ENCODE measurements at places on chromosomes 3 and 15.

GRCh38 chr3:128709038-128709437 is 16.9 kb upstream of the RAB7A start:
- no peak for DNase-seq

GRCh38 chr3:57752307-57752706 is 3.8 kb upstream of the SLMAP start:
- DNase-seq, result no peak

- DNase-seq, result no peak
These were observed 745.9 kb downstream of the ZBBX start for GRCh38 chr3:166634091-166634746.

DNA sequence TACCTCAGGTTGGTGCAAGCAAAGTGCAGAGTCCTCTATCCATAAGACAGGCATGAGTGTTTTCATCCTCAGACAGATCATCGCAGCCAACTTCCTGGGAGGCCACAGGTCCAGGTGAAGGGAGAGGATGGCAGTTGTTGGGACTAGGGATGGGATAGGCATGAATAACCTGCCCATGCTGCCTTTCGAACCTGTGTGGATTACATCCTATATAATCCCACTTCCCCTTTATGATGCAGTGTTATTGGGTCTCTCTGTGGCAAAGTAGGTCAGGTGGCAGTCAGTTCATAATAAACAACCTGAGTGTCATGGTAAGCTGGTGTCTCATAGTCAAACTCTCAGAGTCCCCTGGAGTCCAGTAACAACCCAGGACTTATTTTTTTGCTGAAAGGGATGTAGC is 40.4 kb downstream of the CCR3 start:
- DNase-seq, result no peak

DNA sequence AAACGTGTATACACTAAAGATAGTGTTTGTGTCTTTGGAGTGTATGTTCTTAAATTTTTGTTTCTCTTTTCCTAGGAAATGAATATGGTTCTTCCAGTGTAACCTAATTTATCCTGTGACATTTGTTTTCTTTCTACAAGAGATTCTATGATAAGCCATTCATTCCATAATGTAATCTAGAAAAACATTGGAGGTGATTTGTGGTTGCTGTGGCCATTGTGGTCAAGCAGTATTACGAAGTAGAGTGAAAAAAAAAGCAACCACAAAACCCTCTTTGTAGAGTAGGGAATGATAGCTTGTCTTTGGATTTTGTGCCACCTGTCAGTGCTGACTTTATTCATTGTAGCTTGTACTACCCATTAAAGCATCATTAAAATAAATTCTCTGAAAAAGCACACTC is 1209.6 kb downstream of the ZPLD1 start:
- DNase-seq, result no peak

DNA sequence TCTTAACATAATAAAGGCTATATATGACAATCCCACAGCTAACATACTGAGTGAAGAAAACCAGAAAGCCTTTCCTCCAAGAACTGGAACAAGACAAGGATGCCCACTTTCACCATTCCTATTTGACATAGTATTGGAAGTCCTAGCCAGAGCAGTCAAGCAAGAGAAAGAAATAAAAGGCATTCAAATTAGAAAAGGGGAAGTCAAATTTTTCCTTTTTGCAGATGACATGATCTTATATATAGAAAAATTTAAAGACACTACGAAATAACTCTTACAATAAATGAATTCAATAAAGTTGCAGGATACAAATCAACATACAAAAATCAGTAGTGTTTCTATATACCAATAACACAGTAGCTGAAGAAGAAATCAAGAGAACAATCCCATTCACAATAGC is 42.2 kb upstream of the CP start:
- no peak for DNase-seq

- DNase-seq, result no peak
These were observed 23.1 kb downstream of the P3H2 start for GRCh38 chr3:190097617-190098016.

- DNase-seq, result no peak
These were observed 130.8 kb downstream of the CPNE4 start for GRCh38 chr3:131903988-131904415.

GRCh38 chr3:159534496-159534895 is 454.1 kb upstream of the IL12A start:
- no peak for DNase-seq

- no peak for DNase-seq
These were observed 30.6 kb downstream of the TBC1D2B start for GRCh38 chr15:78046796-78047341.

DNA sequence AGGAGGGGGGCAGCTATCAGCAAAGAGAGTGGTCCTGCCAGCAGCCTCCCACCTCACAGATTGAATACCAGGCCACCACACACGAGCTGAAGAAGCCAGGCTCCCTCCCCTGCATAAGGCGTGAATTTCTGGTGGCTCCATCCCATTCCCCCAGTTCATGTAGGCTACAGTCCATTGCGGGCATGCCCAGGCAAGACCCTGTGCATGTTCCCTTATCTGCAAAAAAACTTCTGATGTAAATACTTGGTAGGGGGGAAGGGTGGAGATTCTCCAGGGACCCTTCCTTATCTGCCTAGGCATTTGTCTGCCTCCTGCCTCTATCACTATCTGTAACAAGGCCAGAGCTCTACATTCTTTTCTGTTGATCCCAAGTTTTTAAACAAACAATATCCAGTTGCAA is 27.6 kb upstream of the UBP1 start:
- no peak for DNase-seq

- no peak for DNase-seq
These were observed 419.9 kb upstream of the RARB start for GRCh38 chr3:25007974-25008658.

- DNase-seq, result no peak
These were observed 224.3 kb downstream of the SNRPN start for GRCh38 chr15:25178835-25179672.

DNA sequence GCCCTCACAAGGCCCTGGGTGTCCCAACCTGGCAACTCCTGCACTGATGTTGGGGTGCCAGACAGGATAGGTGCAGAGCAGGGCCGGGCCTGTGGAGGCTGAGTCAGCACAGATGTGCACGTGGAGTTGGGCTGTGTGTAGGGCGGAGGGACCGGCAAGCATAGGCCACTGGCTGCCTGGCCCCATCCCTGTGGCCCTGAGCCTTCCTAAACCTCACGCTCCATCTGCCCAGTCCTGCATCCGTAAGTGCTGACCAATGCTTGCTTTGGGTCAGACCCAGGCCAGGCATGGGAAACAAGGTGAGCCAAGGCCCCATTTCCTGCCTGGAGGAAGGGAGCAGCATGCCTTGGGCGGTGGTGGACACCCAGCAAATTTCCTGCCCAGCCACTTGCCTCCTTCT is 5.8 kb upstream of the IQSEC1 start:
- no peak for DNase-seq

GRCh38 chr3:153897025-153897723 is 224.0 kb upstream of the ARHGEF26 start:
- DNase-seq, result no peak
